ENCODE measurements at places on chromosomes 11 and 22.

DNA sequence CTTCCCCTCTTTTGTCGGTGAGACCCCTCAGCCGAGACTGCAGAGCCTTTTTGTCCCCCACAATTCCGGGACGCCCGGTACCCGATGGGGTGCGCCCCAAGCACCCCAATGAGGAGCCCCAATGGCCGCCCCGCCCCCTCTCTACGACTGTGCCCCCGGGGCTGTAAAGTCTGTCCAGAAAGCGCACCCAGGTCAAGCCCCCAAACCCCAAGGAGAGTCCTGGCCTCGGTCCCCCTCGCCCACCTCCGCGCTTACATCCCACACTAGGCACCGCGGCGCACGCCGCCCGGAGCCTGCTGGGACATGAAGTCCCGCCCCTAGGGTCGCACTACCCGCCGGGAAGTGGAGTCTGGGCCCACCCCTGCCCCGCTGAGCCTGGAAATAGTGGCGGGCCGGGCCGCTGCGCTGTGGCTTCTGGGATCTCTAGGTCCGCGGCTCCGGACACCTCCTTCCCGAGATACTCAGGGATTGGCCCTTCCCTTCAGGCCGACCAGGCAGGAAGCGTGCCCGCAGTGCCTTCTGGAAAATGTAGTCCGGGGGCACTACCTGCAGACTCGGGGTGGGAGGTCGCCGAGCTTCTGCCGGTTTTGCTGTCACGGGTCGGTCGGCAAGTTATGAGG is at the start of gene MEN1:
TSS of gene MEN1 (minus strand) at position 281 of the 620 bp plus-strand sequence. CDS start 442 bp downstream, outside the sequence.
- peak; percentile 69 for DNase-seq

GRCh38 chr11:7563281-7563680 is 49.5 kb downstream of the PPFIBP2 start:
- DNase-seq, result no peak

GRCh38 chr22:48079505-48080290 is 1317.2 kb downstream of the TBC1D22A start:
- no peak for DNase-seq

DNA sequence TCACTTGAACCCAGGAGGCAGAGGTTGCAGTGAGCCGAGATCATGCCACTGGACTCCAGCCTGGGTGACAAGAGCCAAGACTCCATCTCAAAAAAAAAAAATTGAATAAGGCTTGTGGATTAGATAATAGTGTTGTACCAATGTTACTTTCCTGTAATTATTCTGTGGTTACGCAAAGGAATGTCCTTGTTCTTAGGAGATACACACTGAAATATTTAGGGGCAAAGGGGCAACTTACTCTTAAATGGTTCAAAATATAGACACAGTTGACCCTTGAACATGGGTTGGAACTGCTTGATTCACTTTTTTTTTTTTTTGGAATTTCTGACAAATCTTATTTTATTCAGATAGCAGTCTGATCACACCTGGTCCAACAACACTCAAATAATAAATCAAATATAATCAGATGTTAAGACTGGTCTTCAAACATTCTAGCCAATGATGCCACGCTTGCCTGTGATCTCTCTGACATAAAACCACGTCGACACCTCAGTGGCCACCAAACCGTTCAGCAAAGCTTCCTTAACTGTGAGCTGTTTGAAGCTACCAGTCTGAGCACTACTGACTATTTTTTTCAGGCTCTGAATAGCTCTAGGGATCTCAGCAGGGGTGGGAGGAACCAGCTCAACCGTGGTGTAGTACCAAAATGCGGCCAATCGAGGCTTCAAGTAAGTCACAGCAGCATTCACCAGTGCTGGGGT is 710 bp downstream of the ATP5MGL start:
- no peak for DNase-seq

DNA sequence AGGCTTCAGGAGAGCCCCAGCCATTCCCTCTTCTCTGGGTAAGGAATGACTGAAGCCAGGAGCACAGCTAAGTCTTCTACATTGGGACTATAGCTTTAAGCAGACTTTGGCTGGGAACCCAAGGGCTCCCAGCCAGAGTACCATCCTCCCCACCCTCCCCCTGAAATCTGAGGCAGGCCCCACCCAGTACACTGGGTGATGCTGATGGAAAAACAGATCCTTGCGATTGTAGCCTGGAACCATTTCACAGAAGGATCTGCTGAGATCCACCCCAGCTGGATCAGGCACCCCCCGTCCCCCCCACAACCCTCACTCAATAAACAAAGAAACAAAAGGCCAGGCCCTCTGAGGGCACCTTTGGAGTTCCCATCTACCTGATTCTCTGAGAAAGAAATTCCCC is 39.8 kb downstream of the IL18BP start:
- no peak for DNase-seq

GRCh38 chr11:2508793-2509192 is 64.0 kb downstream of the KCNQ1 start:
- no peak for DNase-seq

- DNase-seq, result no peak
Measured at GRCh38 chr22:27903805-27904473, 15.1 kb downstream of the PITPNB start.

DNA sequence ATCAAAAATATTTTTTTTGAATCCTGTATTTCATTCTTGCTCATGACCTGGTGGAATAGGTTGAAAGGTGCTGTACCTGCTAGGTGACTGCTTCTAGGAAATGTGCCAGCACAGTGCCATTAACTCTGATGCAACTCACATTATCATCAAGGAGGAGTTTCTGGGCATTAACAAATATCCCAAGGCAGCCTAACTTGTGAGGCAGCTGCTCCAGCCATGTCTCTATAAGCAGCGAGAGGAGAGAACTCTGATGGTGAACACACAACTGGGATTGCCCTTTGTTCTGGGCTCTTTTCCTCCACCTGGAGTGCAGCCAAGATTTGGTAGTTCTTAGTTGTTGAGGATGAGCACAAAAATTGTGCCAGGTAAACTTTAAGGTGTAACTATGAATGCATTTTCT is 25.6 kb downstream of the HEPHL1 start:
- DNase-seq, result no peak

GRCh38 chr11:93099806-93100205 is 98.0 kb downstream of the SLC36A4 start:
- no peak for DNase-seq

- DNase-seq, result no peak
Measured at GRCh38 chr11:112835591-112836255, 125.5 kb upstream of the NCAM1 start.

GRCh38 chr22:23144932-23145877 is at the start of gene RAB36:
Gene RAB36, plus strand, starts transcription at chr22:23145477. Its CDS starts 1,140 bp downstream, at chr22:23146617.
- DNase-seq, result peak; percentile 91

GRCh38 chr22:37734964-37735451 is 38.2 kb downstream of the TRIOBP start:
- DNase-seq, result no peak

- DNase-seq, result no peak
Measured at GRCh38 chr22:44338177-44338810, 25.5 kb upstream of the SHISAL1 start.

DNA sequence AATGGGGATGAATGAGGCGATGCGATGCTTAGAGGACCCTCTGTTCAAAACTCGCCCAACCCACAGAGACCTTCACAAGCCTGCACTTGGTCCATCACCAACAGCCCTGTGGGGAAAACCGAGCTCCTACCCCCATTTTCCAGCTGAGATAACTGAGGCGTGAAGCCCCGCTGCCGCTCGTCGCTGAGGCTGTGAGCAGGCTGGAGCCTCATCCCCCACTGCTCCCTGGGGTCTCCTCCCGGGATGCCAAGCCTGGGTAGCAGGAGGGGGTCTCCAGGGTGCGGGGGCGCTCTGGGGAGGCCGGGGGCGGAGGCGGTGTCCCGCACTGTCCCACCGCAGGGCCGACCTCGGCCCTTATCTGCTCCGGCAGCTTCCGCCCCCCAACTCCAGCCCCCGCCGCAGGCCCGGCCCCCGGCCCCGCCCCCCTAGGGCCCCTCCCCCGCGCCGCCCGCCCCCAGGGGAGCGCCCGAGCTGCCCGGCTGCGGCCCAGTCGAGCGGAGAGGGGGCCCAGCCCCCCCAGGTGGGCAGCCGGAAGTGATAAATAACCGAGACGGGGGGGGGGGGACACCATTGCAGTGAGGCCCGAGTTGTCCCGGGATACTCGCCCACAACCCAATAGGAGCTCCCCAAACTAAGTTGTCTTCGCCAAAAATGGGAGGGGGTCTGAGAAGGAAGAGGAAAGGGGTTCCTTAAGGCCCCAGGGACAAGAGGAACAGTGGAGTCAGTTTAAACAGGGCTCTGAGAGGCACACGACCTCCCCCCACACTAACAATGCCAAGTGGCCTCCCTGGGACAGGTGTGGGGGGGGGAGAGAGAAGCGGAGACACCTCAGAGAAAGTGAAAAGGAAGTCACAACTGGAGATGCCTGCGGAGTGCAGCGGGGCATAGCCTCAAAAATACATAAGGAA is 8.3 kb upstream of the SLC39A13 start:
- DNase-seq, result peak; percentile 26

GRCh38 chr11:26830757-26831156 is 108.9 kb upstream of the SLC5A12 start:
- no peak for DNase-seq

DNA sequence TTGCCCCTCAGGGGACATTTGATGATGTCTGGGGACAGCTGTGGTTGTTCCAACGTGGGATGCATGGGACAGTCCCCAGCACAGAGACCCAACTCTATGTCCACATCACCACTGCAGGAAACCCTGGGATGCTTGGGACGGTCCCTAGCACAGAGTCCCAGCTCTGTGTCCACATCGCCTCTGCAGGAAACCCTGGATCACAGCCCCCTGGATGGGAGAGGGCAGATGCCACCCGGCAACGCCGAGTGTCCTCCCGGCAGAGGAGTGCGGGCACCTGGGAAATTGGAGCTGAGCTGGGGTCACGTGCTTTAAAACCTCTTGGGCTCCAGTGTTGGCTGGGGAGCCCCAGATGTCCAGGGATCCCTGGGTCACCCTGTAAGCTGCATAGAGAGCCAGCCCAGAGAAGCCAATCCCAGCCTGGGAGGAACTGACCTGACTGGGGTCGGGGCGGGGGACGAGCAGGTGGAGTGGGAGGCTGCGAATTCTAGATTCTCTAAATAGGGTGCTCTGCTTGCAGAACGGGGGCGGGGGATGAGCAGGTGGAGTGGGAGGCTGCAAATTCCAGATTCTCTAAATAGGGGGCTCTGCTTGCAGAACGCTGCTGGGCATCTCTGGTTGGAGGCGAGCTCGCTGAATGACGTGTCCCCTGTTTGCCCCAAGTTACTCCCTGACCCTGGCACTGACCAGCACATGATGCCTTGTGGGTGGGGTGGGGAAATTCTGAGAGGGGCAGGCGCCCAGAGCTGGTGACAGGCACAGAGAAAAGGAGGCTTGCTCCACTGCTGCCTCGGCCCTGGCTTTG is 1197.8 kb downstream of the BRD1 start:
- DNase-seq, result no peak

- no peak for DNase-seq
Measured at GRCh38 chr22:30535182-30535581, 11.4 kb downstream of the SEC14L6 start.

DNA sequence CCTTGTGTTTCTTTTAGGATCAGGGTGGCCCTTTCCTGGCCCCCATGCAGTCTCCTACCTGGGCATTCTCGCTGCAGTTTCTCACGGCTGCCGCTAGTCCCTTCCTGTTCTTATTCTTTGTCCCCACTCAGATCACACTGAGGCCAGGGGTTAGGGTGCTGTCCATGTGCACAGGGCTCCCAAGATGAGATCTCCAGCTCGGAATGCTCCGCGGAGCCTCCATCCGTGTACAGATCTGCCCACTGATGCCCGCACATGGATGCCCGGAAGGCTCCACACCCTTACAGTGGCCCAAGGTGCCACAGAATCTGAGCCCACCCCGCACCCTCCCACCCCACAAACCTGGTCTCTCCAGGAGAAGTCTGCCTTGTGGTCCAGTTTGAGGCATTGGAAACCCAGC is 457.3 kb downstream of the TBC1D22A start:
- no peak for DNase-seq

DNA sequence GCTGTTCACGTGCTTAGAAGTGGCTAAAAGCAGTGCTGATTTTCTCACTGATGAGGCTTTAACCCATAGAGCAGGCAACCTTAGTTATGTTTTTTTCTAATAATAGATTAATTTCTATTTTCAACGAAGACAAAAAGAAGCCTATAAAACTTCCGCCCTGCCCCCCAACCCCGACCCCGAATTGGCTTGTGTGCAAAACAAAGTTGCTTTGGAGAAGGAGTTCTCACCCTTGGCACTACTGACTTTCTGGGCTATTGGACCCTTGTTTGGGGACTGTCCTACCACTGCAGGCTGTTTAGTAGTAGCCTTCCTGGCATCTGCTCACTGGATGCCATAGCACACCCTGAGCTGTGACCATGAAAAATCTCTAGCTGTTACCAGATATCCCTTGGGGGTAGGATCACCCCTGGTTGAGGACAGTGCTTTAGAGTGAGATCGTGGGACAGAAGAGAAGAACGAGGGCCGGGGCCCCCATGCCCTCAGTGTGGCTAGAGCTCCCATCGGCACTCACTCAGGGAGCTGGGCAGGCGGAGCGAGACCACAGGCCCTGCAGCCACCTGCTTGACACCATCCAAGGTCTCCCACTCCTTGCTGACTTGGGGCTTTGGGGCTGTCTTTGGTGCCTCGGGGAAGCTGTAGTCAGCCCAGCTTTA is 16.9 kb downstream of the SLC37A2 start:
- no peak for DNase-seq

DNA sequence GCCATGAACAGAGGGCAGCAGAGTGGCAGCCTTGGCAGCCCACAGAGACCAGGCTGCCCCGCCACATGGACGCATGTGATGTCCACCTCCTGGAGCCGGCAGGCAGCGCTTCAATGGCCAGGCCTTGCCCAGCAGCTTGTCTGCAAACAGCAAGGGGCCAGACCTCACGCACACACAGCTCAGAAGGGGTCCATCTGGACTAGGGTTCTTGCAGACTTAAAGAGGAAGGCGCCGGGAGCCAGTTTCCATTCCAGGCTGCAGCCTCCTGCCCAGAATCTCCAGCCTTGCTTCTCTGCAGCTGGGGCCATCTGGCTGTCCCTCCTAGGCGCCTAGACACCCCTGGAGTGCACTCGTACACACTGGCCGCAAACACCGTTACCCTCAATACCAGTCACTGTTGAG is 91.9 kb upstream of the TMEM45B start:
- no peak for DNase-seq

DNA sequence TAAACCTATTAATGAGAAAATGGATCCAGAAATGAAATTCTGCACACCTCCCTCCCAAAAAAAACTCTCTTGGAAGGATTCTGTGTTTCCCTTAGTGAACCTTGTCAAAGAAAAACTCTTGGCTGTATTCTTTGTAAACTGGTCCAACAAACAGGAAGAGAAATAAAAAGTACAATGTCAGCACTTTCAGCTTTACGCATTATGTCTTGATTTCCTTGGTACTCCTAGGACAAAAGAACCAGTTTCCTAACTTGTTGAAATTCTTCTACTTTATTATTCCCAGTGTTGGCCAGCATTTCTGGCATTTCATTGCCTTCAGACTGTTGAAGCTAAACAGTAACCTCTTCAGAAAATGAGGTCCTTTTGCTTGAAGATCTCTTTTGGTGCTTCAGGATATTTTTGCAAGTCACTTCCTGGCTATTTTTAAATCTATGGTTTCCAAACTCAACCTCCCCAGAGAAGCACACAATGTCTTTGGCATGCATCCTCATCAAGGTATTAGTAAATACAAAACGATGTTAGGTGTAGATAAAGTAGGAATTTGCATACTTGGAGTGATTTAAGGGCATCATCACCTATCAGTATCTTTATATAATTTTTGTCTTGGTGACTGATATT is 342.7 kb downstream of the AASDHPPT start:
- no peak for DNase-seq

GRCh38 chr11:135074397-135074998 is 662.5 kb upstream of the B3GAT1 start:
- DNase-seq, result no peak
